ENCODE measurements at places on chromosomes 3 and 15.

- no peak for DNase-seq
Observed at GRCh38 chr15:70121624-70122302, 24.0 kb upstream of the TLE3 start.

DNA sequence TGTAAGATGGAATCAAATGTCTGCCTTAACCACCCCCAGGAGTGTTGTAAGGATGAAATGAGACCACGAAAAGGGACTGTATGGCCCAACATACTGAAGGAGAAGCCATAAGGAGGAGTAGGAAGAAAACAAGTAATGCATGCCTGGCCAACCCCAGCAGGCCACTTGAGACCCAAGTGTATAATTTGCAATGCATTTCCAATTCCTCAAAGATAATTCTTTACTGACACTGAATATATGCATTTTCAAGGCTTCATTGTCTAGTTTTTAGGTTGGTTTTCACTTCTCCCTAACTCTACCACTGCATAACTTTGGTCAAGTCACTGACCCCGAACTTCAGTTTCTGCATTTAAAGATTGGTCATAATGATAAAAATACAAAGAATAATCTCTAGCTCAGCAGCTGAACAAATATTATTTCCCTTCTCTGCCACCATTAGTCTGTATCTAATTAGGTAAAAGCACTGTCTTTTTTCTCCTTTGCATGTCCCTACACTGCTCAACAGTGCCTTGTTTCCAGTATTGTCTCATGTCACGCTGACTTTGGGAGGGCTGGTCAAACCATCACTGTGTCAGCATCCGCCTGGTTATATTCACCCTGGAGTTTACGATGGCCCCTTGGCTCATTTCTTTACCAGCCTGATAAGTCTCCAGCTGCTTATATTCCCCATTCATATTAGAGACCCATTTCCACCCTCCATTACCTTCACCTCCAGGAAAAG lies 378.6 kb downstream of the NTRK3 start:
- DNase-seq, result no peak

DNA sequence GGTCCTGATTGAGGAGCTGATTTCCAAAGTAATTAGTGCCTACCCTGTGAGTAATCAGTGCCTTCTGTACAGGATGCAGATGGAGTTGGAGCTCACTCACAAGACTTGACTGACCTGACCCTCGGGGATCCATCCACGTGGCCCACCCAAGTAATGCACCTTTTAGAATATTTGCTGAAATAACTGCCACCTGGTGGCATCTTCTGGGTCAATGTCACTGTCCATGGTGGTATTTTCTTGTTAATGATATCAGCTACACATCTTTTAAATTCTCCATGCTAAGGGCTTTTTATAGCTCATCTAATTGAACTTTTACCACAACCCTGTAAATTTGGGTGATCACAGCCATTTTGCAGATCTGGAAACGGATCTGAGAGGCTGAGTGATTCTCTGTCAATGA lies 74.3 kb upstream of the ANKRD34C start:
- no peak for DNase-seq

DNA sequence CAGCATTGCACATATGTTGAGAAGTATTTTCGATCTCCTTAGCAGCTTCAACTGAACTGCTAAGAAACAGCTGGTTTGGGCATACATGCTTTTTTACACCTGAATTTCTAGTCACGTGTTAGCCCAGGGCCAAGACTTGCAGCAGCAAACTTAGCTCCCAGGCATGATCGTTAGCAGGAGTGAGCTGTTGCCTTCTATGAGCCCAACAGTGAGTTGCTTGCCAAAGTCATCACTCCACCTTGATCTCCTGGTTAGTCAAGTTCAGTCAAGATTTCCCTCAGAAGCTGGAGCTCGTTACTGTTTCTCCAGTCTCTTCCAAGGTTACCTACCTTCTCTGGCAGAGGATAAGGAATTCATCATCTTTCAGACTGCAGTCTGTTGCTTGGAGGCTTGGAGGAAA lies 100.4 kb upstream of the SEMA6D start:
- DNase-seq, result no peak

GRCh38 chr15:99632521-99632920 lies 66.7 kb downstream of the MEF2A start:
- no peak for DNase-seq

- no peak for DNase-seq
Observed at GRCh38 chr15:59115047-59115446, 10.1 kb downstream of the CCNB2 start.

- DNase-seq, result no peak
Observed at GRCh38 chr15:100502651-100503050, 26.1 kb downstream of the CERS3 start.

DNA sequence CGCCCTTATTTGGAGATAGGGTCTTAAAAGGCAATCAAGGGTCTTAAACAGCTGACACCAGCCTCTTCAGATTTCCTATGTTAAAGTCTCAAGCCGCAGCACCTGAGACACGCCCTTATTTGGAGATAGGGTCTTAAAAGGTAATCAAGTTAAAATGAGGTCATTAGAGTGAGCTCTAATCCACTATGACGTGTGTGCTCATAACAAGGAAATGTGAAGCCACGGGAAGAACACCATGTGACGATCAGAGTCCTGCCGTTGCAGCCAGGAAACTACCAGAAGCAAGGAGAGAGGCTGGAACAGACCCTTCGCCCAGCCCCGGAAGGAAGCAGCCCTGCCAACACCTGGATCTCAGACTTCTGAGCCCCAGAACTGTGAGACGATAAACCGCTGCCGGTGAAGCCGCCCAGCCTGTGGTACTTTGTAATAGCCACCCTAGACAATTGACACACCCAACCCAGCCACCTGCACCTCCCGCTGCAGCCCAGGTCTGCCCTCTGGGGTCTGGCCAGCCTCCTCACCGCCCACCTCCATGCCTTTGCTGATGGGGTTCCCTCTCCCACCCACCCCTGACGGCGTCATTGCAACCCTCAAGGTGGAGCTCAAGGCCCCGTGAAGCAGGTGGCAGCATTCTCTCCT lies 137.9 kb downstream of the MEGF11 start:
- no peak for DNase-seq

- DNase-seq, result no peak
Observed at GRCh38 chr3:138371070-138371965, 22.9 kb downstream of the MRAS start.

- no peak for DNase-seq
Observed at GRCh38 chr3:26960382-26960781, 337.8 kb downstream of the LRRC3B start.

DNA sequence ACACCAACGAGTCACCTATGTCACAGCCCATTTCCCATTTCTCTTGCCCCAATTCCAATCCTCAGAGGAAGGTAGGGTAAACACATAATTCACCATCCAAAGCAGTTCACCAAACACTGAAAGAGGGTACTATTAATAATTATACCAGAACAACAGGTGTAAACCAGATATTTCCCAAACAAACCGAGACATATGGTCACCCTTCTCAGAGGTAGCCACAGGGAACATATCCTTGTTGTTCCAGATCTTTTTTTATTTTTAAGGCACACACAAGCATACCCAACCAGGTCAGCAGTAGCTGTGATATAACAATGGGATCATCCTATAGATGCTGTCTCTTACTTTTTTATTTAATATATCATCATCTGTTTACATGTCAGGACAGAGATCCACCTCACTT lies 24.7 kb downstream of the MAGI1 start:
- no peak for DNase-seq

DNA sequence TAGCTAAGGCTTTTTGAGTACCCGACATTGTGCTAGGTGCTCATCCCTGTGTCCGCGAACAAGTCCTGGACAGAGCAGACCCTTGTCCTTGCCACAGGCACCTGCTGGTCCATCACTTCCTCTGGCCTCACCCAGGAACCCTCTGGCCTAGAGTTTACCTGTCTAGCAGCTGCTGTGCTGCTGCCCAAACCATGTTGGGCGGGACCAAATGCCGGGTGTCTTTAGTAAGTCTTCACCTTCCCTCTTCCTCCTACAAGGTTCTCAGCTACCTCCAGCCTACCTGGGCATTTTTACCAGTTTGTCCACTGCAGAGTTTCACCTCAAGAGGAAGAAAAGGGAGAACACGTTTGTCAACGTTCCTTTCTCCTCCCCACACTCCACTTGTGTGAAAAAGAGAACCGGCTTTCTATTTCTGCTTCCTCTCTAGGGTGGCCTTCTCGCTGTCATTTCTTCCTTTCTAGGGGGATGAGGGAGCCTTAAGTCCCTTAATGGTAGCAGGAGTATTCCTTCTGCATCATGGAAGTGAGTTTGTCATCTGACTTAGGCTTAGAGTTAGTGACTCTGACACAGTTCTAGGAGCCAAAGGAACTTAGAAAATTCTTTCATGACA lies 80.4 kb upstream of the GCNT3 start:
- no peak for DNase-seq

- no peak for DNase-seq
Observed at GRCh38 chr3:16012086-16012485, 162.4 kb upstream of the GALNT15 start.

GRCh38 chr3:49880581-49881315 lies 11.0 kb upstream of the CAMKV start:
- no peak for DNase-seq

- DNase-seq, result no peak
Observed at GRCh38 chr15:69515926-69516325, 63.3 kb downstream of the RPLP1 start.

DNA sequence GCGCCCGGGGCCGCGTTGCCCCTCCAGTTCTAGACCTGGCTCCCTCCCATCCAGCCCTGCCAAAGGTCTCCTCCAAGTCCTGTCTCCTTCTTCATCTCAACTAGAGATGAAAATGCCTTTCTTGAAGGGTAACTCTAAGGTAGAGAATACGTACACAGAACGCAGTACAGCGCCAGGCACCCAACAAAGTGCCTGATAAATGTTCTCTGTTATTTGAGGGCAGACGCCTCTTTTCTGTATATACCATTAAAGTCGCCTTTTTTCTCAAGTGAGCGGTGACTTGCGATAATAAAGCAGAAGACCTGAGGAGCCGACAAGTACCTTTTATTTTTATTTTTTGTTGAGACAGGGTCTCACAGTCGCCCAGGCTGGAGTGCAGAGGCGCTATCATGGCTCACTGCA lies 809 bp downstream of the CRTAP start:
- DNase-seq, result no peak

DNA sequence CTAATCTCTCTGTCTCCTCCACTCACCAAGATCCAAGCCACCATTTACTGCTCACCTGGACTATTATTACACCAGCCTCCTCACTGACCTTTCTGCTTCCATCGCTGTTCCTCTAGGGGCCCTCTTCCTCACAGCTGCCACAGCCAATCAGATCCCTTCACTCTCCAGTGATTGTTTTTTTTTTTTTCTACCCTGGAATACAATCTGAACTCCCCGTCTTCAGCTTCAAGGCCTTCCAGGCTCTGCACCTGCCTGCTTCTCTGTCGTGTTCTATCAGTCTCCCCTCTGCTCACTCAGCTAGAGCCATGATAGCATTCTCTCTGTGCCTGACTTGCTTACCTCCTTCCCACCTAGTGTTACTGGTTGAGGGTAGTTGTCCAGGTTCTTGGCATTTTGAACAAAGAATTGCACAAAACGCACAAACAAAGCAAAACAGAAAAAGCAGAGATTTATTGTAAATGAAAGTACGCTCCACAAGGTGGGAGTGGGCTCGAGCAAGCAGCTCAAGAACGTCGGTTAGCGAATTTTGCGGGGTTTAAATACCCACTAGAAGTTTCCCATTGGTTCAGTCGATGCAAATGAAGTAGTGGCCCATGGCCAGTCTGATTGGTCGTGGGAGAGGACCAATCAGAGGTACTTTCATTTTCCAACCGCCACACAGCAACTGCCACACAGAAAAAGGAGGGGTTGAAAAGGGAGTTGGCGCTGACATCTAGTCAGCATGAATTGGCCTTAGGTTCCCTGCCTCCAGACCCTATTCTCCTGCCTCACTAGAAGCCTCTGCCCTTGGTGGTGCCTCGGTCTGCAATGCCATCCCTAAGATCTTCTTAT lies 188.9 kb downstream of the TLE3 start:
- no peak for DNase-seq

DNA sequence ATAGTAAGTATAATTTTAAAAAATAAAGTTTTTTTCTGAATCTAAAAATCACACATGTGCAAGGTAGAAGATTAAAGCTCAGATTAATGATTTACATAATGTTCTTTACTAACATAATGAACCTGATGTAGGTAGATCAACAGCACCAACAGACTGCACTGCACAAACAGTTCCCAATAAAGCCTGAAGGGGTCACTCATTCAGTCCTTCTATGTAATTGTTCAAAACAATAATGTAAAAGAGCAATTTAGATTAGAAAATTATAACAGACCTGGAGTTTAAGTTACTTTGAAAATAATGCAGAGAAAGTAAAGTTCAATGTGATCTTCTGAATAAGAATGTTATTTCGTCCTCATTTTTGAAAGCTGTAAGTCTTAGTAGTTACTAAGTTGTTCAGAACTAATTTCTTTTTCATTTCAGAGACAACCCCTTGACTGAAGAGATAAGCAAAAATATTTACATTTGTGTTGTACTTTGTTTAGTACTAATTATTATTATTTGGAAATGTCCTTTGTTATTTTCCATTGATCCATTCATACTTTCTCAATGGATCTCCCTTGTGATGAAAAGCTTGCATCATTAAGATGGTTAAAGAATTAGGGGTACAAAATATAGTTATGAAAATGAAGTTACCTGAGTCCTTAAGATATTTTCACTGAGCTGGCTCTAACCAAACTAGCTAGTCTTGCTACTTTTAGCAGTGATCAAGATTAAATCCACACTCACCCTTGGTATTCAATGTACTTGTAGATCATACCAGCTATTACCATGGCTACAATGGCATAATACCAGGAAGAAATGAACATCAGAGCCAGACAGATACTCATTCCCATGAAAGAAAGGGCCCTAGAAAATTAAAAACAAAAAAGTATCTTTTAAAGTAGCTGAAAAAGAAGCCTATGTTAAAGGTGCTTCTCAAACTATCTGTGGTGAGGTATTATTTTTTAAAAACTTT lies 16.8 kb downstream of the EMC4 start:
- DNase-seq, result no peak

GRCh38 chr3:14142567-14143270 lies 17.9 kb downstream of the TMEM43 start:
- DNase-seq, result no peak

GRCh38 chr3:15148614-15149013 lies 49.7 kb upstream of the RBSN start:
- DNase-seq, result no peak

DNA sequence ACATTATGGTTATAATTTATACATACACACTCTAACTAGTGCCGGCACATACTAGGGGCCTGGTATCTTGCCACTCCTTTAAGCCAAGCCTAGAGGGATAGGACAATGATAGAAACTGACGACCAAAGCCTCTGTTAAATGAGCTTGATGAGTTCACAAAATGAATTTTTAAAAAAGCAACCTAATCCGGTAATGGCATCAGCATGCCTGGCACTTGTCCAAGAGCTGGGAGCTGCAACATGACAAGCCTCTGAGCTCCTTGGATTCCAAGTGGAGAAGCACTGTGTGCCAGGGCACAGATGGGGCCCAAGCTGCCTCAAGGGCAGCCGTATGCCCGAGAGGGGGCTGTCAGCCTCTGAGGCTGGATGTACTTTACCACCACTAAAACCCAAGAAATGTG lies 9.7 kb downstream of the ETV5 start:
- no peak for DNase-seq

DNA sequence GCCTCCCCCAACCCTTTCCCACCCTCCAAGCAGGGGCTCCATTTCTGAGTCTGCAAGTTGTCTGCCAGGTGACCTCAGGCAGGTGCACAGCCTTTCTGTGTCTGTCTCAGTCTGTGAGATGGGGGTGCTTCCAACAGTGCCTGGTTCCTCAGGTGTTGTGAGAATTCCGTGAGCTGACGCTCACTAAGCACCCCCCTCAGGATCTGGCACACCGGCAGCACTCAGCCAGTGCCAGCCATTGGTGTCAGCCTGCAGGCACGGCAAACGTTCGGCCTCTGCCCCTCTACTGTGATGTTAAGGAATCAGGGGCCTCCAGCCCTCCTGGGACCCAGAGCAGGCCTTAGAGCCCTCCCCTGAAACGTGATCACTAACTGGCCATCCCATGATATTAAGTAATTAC lies 2.4 kb downstream of the KLF15 start:
- no peak for DNase-seq
